OCI-LY7 (cell line): ENCODE measurements at places on chromosomes 2 and 18. TPM values are rescaled to one million over a fixed set of nuclear protein-coding genes. Genes with fewer than 3 reads are reported as not detected.

Gene REG3A
- total RNA-seq = not detected in 2 replicates

Gene REG3G
- total RNA-seq = not detected in 2 replicates

Gene L3MBTL4
- not detected in 2 replicates for total RNA-seq

Gene EVA1A
- not detected in 2 replicates for total RNA-seq

Gene TBR1
- total RNA-seq = 0.06 TPM in 1 of 2 replicates, not detected in the other

Gene AQP12A
- not detected in 2 replicates for total RNA-seq

Gene TMEM169
- total RNA-seq = 0.42 and 0.57 TPM in 2 replicates

Gene SCRN3
- 10.6 and 13.0 TPM in 2 replicates for total RNA-seq

Gene CWC22
- 20.0 and 22.2 TPM in 2 replicates for total RNA-seq

Gene M1AP
- not detected in 2 replicates for total RNA-seq

Gene PECR
- total RNA-seq = 5.3 and 5.7 TPM in 2 replicates

Gene NUP35
- 36.0 and 37.3 TPM in 2 replicates for total RNA-seq

Gene EGR4
- not detected in 2 replicates for total RNA-seq

Gene ATAD2B
- 19.4 and 21.7 TPM in 2 replicates for total RNA-seq

Gene GALNT3
- total RNA-seq = 2.6 and 3.6 TPM in 2 replicates

Gene CNOT9
- total RNA-seq = 92.2 and 94.2 TPM in 2 replicates

Gene OTX1
- total RNA-seq = 2.5 and 2.9 TPM in 2 replicates

Gene DOK6
- not detected in 2 replicates for total RNA-seq

Gene CCDC68
- not detected in 2 replicates for total RNA-seq

Gene MOCOS
- total RNA-seq = not detected in 2 replicates

Gene VWC2L
- total RNA-seq = not detected in 2 replicates

Gene KHK
- total RNA-seq = 17.9 and 19.7 TPM in 2 replicates

Gene PRKAG3
- not detected in 2 replicates for total RNA-seq

Gene GPBAR1
- 0.40 and 0.44 TPM in 2 replicates for total RNA-seq

Gene NEU2
- total RNA-seq = not detected in 2 replicates
